Transverse colon (tissue), 4 donors: ENCODE measurements at places on chromosomes 6 and 20. TPM values are rescaled to one million over a fixed set of nuclear protein-coding genes. Genes with fewer than 3 reads are reported as not detected.

DNA sequence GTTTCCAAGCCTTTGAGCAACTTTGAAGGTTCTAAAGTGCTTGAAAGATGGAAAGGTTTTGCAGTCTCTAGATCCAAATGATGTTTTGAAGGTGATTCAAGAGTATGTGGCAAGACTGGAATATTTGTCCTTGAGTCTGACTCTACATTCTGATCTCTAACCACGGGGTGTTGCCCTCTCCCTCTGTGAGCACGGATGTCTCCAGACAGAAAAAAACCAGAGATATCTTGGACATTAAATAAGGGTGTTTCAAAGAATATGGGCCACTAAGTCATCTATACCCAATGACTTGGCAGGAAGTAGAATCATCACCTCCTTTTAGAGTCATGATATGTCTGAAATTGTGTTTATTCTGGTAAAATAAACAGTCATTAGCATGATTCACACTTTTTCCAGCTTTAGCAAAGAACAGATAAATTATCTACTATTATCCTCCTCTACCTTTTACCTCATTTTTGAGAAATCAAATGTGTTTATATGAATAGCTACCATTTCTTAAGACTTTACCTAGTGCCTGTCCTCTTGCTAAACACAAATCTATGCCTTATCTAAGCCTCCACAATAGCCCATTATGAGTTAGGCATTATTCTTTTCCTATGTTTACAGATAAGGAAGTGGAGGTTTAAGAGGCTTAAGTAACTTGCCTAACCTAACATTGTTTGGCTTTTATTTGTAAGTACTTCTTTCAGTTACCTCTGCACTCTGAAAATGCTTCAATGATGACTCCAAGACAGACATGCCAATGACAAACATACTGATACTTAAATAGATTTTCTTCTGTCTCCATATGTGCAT is 384.4 kb downstream of the BMP2 start:
- DNase-seq: no peak

- DNase-seq: no peak
These were observed 17.4 kb downstream of the ADGRF4 start for GRCh38 chr6:47715782-47716181.

DNA sequence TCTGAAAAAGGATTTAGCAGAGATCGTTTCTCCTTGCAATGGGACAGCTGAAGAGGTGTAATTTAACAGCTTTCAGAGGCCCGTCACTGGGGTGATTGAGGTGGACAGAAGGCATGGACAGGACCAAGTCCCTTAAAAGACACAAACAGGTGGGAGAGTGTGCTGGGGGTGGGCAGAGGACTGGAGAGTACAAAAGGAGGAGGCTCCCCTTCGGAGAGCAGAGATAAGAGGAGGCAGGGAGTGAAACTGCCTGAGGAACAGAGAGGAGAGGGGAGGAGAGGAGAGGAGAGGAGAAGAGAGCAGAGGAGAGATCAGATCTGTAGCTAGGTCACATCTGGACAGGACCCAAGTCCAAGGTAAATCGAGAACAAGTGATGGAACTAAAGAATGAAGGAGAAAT is 48.6 kb upstream of the PKHD1 start:
- no peak for DNase-seq

- no peak for DNase-seq
These were observed 26.9 kb downstream of the PCNA start for GRCh38 chr20:5092765-5093339.

- no peak for DNase-seq
These were observed 5.3 kb upstream of the HIVEP2 start for GRCh38 chr6:142950291-142950690.

- DNase-seq: no peak
These were observed 11.0 kb downstream of the ROS1 start for GRCh38 chr6:117414770-117415169.

DNA sequence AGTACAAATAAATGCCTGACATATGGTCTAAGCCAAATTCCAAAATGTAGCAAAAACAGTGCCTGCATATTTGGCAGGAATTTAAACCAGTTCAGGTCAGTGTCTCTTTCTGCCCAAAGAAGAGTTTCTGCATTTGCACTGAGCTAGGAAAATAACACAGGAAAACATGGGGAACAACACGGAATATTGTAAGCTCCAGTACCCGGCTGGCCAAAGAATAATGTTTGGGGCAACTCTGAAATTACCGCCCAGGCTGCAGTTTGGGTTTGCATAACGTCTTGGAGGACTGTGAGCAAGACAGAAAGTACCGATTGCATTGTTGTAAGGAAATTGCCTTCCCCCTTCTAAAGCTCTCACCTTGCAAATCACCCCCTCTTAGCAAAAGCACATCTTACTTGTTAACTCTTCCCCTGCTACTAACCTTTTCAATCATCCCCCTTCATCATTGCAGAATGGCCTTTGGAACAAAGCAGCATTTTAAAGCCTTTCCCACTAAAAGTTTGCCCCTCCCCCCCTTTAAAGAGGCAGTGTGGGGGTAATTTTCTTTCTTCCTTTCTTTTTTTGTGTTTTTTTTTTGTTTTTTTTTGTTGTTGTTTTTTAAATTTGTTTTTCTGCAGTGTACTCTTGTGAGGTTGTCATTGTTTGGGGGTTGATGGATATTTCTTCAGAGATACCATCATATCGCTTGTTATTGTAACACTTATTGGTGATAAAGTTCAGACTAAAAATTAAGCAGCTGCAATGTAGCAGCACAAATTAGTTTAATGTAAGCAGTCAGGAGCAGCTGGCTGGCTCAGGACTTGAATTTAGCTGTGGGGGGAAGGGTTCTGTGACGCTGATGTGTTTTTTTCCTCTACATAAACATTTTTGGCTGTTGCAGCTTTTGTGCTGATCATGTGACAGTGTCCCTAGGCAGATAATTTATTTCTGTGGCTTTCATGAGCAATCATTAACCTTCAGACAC is 100.0 kb upstream of the CITED2 start:
- peak; percentile 11 for DNase-seq

- no peak for DNase-seq
These were observed 141.4 kb downstream of the MAFB start for GRCh38 chr20:40547483-40548091.

DNA sequence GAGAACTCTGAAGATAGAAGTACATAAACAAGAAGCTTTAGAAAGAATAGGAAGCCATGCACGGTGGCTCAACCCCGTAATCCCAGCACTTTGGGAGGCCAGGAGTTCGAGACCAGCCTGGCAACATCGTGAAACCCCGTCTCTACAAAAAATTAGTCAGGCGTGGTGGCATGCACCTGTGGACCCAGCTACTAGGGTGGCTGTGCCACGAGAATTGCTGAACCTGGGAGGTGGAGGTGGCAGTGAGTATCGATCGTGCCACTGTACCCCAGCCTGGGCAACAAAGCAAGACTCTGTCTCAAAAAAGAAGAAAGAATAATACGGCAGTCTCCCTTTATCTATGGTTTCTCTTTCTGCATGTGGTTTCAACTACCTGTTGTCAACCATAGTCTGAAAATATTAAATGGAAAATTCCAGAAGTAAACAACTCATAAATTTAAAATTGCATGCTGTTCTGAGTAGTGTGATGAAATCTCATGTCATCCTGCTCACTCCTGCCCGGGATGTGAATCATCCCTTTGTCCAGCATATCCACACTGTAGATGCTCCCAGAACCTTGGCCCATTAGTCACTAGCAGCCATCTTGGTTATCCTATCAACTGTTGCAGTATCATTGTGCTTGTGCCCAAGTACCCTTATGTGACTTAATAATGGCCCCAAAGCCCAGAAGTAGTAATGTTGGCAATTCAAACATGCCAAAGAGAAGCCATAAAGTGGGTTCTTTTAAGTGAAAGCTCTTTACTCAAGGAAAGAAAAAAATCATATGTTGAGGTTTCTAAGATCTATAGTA is 22.1 kb downstream of the DEK start:
- DNase-seq: no peak

DNA sequence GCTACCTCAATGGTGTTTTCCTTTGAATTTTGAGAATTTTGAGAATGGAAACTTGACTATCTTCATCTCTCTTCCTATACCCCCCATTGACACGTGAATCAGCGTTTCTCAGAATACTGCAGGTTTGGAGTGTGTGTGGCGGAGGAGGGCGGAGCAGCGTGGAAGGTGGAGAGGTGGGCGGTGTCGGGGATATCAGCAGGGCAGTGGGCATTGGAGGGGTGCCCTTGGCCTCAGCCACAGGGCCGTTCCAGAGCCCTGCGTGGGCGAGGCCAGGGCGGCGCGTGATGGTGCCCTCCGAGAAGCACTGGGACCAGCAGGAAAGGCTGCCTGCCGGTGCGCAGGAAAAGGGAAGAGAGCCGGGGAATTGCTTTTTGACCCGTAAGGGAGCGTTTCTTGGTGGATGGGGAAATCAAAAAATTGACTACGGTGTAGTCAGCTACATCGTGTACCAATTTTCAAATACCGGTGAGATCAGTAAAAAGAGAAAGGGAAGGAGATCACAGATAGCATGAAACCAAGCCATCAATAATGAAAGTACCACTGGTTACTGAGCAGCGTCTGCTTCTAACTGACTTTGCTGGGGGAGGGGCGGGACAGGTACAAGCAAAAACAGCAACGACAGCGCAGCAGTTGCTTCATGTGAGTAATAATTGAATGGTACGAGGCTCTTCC is 82.7 kb upstream of the DUSP22 start:
- DNase-seq: no peak

GRCh38 chr6:32885698-32886286 is 31.8 kb downstream of the PSMB9 start:
- no peak for DNase-seq

DNA sequence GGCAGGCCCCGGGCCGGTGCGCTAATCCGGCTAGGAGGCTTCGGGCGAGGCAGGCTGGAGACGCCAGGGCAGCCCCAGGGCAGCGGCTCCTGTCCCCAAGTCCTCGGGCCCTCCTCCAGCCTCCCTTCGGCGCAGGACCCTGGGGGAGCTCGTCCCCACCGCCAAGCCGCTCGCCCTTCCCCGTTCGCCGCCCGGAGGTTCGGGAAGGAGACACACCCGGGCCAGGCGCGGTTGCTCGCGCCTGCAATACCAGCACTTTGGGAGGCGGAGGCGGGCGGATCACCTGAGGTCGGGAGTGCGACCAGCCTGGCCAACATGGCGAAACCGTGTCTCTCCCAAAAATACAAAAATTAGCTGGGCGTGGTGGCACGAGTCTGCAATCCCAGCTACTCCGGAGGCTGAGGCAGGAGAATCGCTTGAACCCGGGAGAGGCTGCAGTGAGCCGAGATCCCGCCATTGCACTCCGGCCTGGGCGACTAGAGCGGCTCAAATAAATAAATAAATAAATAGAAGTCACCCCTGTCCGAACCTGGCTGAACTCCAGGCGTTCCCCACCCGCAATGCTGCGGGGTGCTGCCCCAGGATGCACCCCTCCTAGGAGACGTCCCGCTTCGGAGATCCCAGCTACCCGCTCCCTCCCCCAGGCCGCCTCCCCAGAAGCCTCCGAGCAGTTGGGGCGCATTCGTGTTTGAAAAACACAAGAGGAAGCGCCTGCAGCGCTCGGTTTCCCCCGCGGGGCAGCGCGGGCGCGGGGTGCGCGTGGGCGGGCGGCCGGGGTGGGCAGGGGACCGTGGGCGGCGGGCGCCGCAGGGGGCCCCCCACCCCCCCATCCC is 27.5 kb downstream of the SERPINB9 start:
- peak; percentile 59 for DNase-seq

GRCh38 chr6:157229132-157229618 is 94.1 kb downstream of the TMEM242 start:
- DNase-seq: no peak

PROKR2 gene
- not detected for total RNA-seq

BCAS4 gene
- not detected for total RNA-seq
